M059J (cell line): ENCODE measurements at places on chromosomes 2 and 18.

DNA sequence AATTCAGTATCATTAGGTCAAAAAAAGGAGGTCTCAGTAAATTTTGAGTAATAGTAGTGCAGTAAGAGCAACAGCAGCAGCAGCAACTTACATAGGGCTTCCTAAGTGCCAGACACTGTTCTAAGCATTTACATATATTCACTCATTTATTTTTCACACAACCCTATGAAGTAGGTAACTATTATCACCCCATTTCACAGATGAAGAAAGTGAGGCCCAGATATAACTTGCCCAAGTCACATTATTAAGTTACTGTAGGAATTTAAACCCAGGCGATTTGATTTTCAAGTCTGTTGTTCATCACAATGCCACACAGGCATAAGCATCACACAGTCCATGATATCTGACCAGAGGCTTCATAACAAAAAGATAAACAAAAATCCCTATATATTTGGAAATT lies 90.2 kb upstream of the DTNB start:
- no peak for DNase-seq

DNA sequence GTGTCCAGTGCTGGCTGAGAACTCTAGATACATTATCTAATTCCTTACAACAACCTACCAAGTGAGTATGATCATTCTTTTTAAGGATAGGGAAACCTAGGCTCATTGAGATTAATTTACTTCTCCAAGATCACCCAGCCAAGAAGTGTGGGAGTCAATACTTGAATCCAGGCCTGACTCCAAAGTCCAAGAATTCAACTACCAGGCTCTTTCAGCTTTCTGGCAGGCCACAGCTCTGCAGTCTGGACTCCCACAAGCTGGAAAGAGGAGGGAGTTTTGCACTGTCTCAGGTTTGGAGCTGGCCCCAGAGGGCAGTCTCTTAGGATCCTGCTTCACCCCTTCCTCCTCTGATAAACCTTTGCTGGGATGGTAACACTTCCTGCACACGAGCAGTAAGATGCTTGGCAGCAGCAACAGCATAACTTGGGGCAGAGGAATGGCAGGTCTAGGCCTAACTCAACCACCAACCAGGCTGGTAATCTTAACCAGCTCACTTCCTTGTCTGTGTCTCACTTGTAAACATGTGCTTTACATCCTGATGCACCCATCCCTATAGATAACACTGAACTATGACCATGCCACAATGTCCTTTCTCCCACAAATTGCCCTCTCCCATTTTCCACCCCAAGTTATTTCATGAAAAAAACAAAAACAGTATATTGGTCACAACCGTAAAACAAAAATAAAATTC lies 111.1 kb upstream of the ACAA2 start:
- no peak for DNase-seq

- no peak for DNase-seq
Measured at GRCh38 chr2:144625226-144625625, 105.3 kb upstream of the ZEB2 start.

DNA sequence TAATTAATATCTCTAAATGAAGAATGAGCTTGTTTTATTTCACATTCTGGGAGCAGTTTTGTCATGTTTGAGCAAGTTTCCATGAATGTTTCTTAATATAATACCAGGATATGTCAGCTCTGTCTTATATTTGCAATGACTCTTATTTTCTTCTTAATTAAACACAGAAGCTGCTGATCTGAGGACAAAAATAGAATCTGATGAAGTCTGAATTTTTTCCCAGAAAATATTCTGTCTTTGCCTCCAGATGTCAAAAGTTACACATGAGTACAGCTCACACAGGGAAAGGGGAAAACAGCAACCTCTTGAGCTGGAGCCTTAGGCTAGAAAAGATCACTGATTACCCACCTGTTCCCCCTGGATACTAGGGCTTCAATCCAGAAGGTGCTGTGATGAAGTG lies 606.6 kb upstream of the SYT4 start:
- no peak for DNase-seq

DNA sequence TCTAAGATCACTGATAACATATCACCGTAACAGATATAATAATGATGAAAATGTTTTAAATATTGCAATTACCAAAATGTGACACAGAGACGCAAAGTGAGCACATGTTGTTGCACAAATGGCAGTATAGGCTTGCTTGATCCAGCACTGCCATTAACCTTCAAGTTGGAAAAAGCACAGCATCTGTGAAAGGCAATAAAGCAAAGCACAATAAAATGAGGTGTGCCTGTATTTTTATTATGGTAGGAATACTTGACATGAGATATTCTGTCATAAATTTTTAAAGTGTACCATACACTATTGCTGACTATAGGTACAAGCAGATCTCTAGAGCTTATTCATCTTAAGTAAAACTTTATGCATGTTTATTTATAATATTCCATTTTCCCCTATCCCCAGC lies 312.2 kb downstream of the PTH2R start:
- DNase-seq: no peak

- no peak for DNase-seq
Measured at GRCh38 chr2:213376644-213377043, 92.4 kb downstream of the SPAG16 start.

DNA sequence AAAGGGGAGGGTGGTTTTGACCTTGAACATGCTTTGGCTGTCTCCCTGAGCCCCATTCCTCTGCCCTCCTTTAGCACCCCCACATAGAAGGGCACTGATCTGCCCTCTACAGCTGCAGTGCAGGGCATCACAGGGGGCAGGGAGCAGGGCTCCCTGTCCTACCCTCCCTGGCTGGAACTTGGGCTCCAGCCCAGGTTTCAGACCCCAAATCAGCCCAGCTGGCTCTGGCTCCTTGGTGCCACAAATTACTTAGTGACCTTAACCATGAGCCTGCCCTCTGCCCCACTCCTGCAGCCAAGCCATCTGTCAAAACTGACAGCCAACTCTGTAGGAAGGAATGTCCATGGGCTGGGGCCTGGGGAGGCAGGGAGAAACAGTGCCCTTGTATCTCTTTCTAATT lies 105.6 kb downstream of the MAPK4 start:
- no peak for DNase-seq

- peak; percentile 92 for DNase-seq
Measured at GRCh38 chr2:216426938-216427337, 14.7 kb downstream of the SMARCAL1 start.
